ENCODE measurements at places on chromosomes 2 and 18.

DNA sequence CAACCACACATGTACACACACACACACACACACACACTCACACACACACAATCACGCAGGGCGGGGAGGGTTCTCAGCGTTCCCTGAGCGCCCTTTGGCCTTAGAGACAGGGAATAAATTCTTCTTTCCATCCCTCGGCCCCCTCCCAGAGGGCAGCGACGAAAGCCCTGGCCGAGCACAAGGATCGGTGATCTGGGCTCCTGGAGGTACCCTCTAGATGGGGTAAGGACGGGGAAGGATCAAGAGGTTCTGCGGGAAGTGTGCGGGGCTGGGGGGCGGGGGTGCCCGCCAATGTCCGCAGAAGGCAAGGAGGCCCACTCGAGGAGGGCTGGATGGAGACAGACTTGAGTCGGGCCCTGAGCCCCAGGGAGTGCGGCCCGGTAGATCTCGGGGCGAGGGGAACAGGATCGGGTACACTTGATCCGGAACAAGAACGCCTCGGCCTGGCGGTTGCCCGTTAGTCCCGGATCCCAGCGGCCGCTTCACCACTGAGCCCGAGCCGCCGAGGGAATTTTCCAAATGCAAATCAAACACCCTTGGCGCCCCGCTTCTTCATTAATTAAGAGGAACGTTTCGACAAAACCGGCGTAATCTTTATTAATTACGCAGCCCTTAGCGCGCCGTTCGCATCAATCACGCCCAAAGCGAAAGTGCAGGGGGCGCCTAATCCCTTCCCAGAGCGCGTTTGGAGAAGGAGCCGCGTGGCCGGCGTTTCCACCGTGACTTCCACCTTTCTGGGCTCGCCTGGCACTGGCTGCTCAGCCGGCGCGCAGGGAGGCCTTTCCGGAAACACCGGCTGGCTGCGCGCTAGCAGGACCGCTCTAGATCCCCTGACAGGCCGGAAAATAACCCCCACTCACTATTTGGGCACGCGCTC lies 7.0 kb upstream of the PAX3 start:
- DNase-seq: no peak

GRCh38 chr18:8496186-8496585 lies 113.1 kb upstream of the RAB12 start:
- DNase-seq: no peak

- no peak for DNase-seq
Observed at GRCh38 chr2:100208141-100208770, 65.9 kb upstream of the AFF3 start.

DNA sequence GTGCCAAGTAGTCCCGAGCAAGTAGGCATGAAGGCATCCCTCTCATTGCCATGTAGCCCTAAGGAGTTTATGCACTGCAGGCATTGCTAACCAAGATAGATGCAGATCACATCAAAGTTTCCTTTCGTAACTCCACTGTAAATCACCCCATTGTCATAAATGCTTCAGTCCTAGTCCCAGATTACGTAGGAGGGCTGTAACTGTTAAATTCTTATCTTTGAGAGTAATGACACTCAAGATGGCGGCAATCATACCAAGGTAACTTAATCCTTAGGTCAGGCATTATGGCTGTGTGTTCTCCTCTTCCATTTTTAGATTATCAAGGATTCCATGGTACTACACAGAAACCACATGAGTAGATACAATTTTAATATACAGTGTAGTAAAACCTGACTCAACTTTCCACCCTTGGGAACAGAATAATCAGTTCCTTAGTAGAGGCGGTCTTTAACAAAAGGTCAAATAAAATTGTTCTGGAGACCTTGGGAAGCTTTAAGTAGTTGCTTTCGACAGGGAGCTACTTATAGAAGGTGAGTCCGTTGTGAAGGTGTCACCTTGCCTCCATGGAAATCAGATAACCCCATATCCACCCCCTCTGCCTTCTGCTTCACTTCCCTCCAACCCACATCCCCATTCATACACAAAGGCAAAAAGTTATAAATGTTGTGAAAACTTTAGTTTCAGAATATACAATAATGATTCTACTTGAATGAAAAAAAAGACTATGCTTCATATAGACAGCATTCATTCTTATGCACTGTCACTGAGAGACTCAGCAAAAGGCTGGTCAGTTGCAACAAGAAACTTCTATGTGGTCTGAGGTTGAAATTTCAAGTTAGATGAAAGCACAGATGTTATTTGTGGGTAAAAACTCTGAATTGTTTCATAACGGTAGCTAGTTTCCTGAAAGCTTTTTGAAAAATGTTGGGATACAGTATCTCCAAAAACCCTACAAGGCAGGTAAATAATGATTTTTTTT lies 64.8 kb upstream of the GALNT5 start:
- DNase-seq: no peak

DNA sequence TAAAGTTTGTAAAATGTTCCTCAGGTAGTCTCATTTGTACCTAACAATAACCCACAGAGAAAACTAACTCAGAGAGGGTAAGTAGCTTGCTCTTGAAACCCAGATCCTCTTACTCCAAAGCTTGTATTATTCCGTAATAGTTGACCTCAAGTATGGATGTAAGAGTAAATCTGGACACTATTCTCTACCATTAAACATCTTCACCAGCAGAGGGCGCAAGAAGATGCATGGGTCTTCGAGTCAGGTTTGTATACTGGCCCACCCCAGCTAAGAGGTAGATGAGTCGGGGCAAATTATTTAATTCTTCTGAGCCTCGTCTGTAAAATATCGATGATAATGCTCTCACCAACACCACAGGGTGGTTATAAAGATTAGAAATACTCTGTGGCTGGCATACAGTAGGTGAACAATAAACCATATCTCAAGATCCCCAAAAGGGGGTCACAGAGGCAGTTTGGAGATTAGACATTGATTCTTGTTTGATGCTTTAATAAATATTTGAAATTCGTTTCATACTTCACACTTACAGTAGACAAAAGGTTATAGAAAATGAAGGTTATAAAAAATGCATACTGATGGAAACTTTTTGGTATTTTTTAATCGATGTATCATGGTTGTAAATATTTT lies 3.5 kb upstream of the CABLES1 start:
- DNase-seq: peak; percentile 76

DNA sequence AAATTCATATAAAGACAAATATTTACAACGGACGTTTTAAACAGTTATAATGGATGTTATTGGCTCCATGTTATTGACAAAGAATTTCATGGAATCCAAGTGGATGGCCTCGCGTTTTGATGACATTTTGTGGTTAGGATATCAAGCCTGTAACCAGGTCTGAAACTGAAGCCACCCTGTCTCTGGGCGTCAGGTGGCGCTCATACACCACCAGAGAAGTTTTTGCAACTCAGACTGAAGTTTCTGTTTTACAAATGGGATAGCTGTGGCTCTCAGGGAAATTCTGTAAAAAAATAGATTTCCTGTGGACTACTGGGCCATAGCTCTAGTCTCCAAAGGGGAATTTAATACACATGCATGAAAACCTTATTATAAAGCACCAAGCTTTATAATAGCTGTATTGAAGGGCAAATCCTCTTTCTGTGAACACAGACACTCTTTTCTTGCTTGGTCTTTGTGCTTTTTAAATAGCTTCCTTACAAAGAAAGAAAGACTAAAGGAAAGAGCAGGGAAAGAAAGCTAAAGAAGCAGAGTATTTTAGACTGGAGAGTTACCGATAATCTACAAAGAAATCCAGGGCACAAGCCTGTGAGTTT lies 86.7 kb downstream of the C18orf54 start:
- DNase-seq: no peak

- DNase-seq: no peak
Observed at GRCh38 chr2:215280326-215280725, 31.5 kb upstream of the ATIC start.

DNA sequence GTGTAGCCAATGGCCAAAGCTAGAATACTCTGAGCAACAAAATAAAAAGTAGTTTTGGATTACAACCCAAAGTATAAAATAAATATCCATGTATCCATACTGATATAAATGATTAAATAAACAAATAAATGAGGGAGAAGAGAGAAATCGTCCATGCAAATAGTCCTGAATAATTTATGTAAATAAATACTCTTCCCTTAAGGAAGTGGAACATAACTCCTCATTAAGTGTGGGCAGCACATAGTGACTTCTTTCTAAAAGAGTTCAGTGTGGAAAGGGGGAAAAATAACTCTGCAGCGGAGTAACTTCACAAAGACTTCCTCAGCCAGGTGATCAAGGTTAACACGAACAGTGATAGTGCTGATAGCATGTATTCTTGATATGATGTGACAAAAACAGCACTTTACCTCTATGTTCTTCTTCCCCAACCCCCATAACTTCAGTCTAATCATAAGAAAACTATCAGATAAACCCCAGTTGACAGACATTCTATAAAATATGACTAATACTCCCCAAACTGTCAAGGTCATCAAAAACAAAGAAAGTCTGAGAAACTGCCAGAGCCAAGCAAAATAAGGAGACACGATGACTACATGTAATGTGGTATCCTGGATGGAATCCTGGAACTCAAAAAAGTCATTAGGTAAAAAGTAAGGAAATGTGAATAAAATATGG lies 30.7 kb downstream of the METTL8 start:
- DNase-seq: no peak

GRCh38 chr18:40739029-40739428 lies 1216.0 kb upstream of the PIK3C3 start:
- DNase-seq: no peak

- no peak for DNase-seq
Observed at GRCh38 chr2:234448506-234449184, 48.2 kb downstream of the ARL4C start.

DNA sequence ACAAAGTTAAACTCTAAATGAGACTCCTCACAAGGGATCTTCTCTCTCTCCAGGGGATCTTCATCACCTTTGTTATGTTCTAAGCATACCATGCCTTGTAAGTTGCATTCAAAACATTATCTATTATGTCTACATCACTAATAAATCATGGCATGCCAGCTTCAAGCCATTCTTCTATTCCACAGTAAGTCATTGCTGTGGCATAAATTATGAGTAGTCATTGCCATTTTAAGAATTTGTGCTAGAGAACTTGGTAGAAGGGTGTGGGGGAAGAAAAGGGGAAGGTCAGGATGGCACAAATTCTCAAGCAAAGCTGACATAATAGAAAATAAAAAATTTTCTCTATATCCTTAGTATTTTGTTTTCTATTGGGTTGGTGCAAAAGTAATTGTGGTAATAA lies 33.5 kb downstream of the BARD1 start:
- DNase-seq: no peak

DNA sequence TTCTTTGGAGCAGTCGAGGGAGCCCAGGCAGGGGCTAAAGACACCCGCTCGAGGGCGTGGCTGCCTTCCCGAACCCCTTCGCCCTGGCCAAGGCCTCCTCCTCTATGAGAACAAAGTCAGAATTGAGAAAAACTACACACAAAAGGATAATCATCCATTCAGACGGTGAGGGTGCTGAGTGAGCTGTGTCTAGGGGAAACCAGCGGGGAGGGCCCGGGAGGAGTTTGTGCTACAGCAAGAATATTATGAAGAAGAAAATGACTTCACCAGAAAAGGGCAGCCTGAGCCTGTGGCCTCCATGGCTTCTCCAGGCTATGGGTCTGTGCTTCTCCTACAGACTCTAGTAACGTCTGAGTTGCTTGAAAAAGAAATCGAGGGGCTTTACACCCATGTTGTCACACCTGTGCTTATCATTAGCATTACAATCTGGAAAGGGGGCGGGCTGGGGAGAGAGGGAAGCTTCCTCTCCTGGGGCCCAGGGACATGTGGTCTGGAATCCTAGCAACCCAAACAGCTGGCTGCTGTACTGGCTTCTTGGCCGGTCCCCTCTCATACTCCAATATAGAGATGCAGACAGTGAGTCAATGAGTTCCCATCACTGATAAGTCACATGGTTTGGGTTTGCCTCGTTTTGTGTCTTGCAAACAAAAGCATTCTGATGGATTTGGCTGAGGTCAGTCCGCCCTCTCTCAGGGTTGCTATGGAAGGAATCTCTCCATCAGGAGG lies 52.0 kb upstream of the ARL4C start:
- DNase-seq: peak; percentile 79

DNA sequence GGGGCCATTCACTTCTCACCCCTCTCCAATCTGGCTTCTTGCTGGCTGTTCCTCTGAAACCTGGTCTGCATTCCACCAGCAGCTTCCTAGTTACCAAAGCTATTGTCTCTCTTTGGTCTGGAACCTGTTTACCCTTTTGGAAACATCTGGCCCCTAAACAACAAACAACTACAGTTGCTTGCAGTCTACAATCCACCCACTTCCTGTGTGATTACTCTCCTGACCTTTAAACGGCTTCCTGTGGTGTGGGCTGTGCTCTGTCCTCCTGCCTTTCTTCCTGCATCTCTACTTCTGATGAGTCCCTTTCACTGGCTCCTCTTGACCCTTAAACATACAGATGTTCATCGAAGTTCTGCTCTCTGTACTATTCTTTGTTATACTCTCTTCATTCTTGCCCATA lies 303.8 kb downstream of the TDRD15 start:
- DNase-seq: no peak

DNA sequence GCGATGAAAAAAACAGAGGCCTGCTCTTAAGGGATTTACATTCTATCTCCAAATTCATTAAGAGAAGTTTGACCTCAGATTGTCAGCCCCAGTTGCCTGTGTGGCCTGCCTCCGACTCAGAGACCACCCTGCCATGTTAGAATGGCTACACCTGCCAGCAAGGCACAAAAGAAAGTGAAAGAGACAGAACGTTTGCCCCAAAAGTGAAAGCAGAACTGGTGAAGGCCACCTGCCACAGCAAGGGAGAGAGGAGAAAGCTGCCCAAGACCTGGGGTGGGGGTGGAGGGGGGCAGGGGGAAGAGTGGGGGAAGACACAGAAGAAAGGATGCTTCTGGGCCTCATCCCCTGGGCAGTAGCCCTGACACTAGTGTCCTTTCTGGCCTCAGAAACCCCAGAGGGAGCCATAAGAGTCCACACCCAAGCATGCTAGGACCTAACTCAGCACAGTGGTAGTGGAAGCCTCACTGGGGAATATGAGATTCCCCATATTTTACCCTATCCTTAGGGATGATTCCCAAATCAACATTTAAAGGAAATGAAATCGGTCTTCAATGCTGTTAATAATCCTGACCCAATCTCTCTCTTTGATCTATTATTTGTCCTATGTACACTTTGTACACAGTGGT lies 389.7 kb downstream of the TXNL1 start:
- DNase-seq: no peak

- DNase-seq: no peak
Observed at GRCh38 chr2:120132190-120132589, 91.0 kb downstream of the TMEM185B start.

GRCh38 chr2:26732446-26732845 lies 31.6 kb upstream of the SLC35F6 start:
- no peak for DNase-seq

DNA sequence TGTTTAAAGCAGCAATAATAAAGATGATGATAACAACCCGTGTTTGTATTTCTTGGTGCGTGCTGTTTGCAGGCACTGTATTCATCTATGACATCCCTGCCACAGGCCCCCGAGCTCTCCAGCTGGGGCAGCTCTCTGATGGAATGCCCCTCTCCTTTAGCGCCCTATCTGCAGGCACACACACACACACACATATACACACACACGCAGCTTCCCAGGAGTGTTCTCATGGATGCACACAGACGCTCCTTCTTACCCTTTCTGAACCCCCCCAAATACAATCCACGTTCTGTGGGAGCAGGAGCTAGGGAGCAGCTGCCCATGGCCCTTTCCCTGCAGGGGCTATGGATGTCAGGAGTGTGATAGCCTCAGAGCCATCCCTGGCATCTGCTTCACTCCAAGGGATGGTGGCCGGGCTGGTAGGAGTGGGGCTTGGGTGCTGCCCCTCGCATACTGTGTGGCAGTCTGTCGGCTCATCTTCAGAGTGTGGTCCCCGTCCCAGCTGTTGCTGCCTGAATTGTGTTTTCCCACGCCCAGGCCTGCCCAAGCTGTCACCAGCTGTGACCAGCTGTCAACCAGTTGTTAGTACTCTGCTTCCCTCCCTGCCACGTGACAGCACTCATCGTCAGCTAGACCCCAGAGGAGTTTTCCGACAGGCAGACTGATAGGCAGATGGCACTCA lies 50.8 kb upstream of the MYCN start:
- no peak for DNase-seq
